ENCODE measurements at places on chromosomes 2 and 18. TPM values are rescaled to one million over a fixed set of nuclear protein-coding genes. Genes with fewer than 3 reads are reported as not detected.

The INHA gene
- total RNA-seq: 0.82 TPM

The PPP3R1 gene
- 83.9 TPM for total RNA-seq

The FHOD3 gene
- 49.9 TPM for total RNA-seq

The TTN gene
- 286 TPM for total RNA-seq

The UGT1A1 gene
- total RNA-seq: not detected

All from camera-type eye (tissue), 1 donor.